ENCODE measurements at places on chromosomes 7 and 10.

DNA sequence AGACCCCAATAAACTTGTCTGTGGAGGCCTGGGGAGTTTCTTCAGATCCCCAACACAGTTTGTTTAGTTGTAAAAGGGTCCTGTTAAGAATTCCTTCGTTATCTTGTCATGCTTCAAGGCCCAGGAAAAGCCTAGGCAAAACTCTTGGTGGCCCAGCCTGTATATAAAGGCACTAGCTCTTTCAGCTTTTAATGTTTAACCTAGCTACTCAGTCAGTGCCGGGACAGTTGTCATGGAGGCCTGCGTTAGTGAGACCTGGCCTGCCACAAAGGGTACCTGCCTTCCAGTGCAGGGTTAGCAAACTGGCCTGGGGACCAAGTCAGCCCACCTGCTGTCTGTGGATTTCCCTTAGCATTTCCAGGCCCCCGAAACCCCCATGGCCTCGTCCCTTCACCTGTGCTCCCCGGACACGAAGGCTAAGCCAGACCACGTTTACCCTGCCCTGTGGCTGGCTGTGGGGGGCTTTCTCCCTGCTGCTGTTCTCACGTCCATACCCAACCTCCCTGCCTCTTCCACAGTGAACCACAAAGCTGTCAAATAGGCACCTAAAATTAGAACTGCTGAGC is 96.9 kb upstream of the PPP2R2D start:
- DNase-seq = no peak

DNA sequence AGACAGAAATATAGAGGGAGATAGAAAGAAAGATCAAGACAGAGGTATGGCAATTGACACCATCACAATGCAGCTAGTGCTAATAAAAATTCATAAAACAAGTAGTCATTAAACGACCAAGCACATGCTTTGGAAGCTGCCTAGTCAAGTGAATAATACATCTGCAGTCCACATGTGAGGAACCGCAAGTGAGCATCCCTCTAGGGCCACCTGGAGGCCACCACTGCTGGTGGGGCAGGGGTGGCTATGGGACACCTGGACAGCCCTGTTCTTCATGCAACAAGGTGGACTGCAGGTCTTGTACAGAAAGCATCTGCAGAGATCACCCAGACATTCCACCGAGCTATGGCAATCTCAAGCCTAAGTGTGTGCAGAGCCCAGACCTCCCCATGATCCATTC is 451.1 kb upstream of the PFKP start:
- no peak for DNase-seq

- DNase-seq = no peak
These were observed 346.5 kb upstream of the NPVF start for GRCh38 chr7:25574828-25575227.

DNA sequence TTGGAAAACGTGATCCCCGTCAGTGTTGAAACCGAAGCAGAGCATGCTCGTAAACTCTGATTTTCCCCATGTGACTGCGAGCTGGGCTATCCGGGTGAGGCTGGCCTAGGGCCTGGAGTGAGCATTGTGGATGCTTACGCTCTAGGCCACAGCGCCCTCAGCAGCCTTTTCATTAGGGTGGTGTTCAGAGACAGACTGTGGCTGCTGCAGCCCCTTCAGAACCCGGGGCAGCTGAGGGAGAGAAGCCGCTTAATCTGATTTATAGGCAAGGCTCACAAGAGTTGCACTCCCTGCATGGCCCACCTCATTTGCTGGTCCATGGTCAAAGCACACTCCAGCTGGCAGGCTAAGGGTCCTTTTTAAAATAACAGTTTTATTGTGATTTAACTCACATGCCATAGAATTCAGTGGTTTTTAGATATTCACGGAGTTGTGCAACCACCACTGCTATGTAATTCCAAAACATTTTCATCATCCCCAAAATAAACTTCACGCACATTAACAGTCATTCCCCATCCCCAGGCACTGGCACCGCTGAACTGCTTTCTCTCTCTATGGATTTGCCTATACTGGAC is 72.5 kb downstream of the SYPL1 start:
- no peak for DNase-seq

DNA sequence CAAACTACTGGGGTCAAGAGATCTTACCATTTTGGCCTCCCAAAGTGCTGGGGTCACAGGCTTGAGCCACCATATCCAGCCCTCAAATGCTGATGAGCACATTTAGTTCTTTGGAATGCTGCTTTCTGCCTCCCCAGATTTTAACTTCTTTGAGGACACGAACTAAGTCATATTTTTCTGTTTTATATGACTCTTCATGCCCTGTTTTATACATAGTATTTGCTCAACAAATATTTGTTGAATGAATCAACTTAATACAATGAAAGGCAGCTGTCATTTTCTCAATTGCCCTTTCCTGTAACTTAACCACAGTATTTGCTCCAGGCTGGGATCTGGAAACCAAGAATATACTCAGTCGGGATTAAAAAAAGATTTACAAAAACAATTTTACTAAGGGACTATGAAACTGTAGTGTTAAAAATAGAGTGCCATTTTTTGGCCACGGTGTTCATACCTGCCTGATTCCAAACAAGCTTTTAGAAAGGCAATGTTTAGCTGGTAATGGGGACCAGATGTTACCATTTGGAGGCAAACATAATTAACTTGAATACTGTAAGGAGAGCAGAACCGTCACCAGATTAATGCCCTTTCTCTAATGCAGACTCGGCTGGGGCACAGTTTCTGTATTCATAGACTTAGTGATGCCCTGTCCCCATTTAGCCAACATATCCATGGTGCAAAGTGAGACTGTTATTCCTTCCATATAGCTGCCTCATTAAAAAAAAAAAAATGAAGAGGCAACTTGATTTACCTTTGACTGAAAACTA is 117.6 kb downstream of the NRP1 start:
- DNase-seq = no peak

Data from stimulated activated CD4-positive, alpha-beta T cell treated with anti-CD3 and anti-CD28 coated beads, Interleukin-2, amount 100 ng/mL, for 24 hours (primary cell).